ENCODE measurements at places on chromosomes 1 and 21.

DNA sequence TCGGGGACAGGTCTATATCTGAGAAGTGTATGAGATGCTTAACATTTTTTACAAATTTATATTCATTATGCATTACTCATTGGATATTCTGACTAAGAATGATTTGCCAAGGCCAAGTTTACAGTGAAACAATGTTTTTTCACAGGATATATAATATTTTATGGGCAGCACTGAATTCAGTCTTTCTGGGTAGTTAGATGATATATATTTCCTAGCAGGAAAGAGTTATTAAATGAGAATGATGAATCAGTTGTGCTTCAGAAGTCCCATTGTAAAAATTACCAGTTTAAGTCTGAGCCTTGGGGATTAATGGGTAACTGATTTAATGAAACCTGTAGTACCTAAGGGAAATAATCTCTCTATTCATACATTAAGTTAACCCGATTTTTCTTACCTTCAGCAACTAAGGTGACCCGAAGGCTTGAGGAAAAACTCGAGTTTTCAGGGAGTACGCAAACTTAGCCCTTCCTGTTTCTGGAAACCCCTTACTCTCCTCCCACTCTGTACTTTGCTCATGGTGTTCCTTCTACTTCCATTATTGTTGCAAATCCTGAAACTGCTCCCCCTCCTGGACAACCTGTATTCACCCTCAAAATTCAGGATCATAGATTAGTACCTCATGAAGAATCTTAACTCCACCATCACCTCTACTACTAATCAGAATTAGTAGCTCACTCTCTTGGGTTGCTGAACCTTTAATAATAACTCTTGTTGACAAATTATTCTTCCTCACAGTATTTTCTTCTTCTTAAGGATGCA lies 135.1 kb downstream of the AK5 start:
- H3K27me3 ChIP-seq = no peaks in the 10 kb centered on the region
- H3K36me3 ChIP-seq = peaks cover 2% of the 10 kb centered on the region
- no peak overlapping the region for H3K4me3 ChIP-seq

- DNase-seq = no peak
- H3K36me3 ChIP-seq = peaks cover 19% of the 10 kb centered on the region
- no peaks in the 10 kb centered on the region for H3K27me3 ChIP-seq
- no peak overlapping the region for H3K27ac ChIP-seq
Observed at GRCh38 chr1:2172012-2172411, 22.6 kb downstream of the FAAP20 start.

GRCh38 chr21:17433730-17434129 lies 79.1 kb upstream of the CXADR start:
- H3K27ac ChIP-seq = no peak overlapping the region
- no peak overlapping the region for H3K4me3 ChIP-seq
- H3K4me1 ChIP-seq = peaks cover 35% of the 10 kb centered on the region
- H3K36me3 ChIP-seq = no peaks in the 10 kb centered on the region
- no peak for DNase-seq
- H3K27me3 ChIP-seq = no peaks in the 10 kb centered on the region

- no peak for DNase-seq
- H3K27ac ChIP-seq = no peak overlapping the region
- peaks cover 3% of the 10 kb centered on the region for H3K4me1 ChIP-seq
- no peak overlapping the region for H3K4me3 ChIP-seq
- H3K36me3 ChIP-seq = peaks cover 8% of the 10 kb centered on the region
Observed at GRCh38 chr1:185920602-185921001, 186.4 kb downstream of the HMCN1 start.

GRCh38 chr1:154413177-154413783 lies 8.1 kb downstream of the IL6R start:
- no peak overlapping the region for H3K4me3 ChIP-seq
- no peak overlapping the region for H3K27ac ChIP-seq
- no peaks in the 10 kb centered on the region for H3K36me3 ChIP-seq

GRCh38 chr1:147086129-147086528 lies 86.1 kb downstream of the PRKAB2 start:
- H3K4me1 ChIP-seq = peaks cover 8% of the 10 kb centered on the region
- no peaks in the 10 kb centered on the region for H3K36me3 ChIP-seq
- no peak overlapping the region for H3K4me3 ChIP-seq
- no peak for DNase-seq
- H3K27ac ChIP-seq = no peak overlapping the region

- no peaks in the 10 kb centered on the region for H3K36me3 ChIP-seq
- peak; percentile 86 for DNase-seq
- no peak overlapping the region for H3K27ac ChIP-seq
- peaks cover 59% of the 10 kb centered on the region for H3K27me3 ChIP-seq
- H3K4me1 ChIP-seq = no peaks in the 10 kb centered on the region
- peak overlapping the region; percentile 20 for H3K4me3 ChIP-seq
Observed at GRCh38 chr1:206663832-206664652, 20.7 kb upstream of the MAPKAPK2 start.

DNA sequence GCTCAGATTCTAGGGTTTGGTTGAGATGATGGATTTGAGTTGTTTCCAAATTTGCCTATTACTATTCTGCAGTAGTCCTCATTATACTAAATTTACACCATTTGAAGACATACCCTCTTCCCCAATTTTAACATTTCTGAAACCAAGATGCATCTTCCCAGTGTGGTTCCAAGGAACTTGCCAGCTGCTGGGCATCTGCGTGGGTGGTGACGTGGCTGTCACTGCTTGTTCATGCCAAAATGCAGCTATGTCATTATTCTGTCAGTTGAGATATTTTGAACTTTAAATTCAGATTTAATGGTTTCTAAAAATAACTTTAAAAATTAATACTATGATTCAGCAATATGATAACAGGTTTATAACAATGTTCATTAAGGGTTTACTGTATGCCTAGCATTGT lies 1.2 kb downstream of the ZFP69 start:
- H3K4me3 ChIP-seq = peak overlapping the region; percentile 83
- H3K27ac ChIP-seq = no peak overlapping the region
- no peak for DNase-seq
- H3K36me3 ChIP-seq = peaks cover 32% of the 10 kb centered on the region
- H3K4me1 ChIP-seq = peaks cover 16% of the 10 kb centered on the region
- H3K27me3 ChIP-seq = no peaks in the 10 kb centered on the region

GRCh38 chr1:237852342-237852741 lies 38.4 kb downstream of the ZP4 start:
- H3K4me3 ChIP-seq = no peak overlapping the region
- H3K27ac ChIP-seq = no peak overlapping the region
- H3K27me3 ChIP-seq = peaks cover 12% of the 10 kb centered on the region
- no peaks in the 10 kb centered on the region for H3K36me3 ChIP-seq

Data from mesothelial cell of epicardium (in vitro differentiated cells).